ENCODE measurements at places on chromosomes 7 and 10. TPM values are rescaled to one million over a fixed set of nuclear protein-coding genes. Genes with fewer than 3 reads are reported as not detected.

CHN2 gene
- 3.2 TPM for polyA plus RNA-seq

GPR15LG gene
- not detected for polyA plus RNA-seq

CLRN3 gene
- not detected for polyA plus RNA-seq

PHTF2 gene
- 35.5 TPM for polyA plus RNA-seq

FAM241B gene
- polyA plus RNA-seq, result 8.9 TPM

CACNB2 gene
- polyA plus RNA-seq, result 12.7 TPM

GGCT gene
- polyA plus RNA-seq, result 73.1 TPM

TMEM213 gene
- 0.64 TPM for polyA plus RNA-seq

NODAL gene
- polyA plus RNA-seq, result 0.67 TPM

PRLHR gene
- polyA plus RNA-seq, result not detected

IFIT3 gene
- 17.1 TPM for polyA plus RNA-seq

IFIT1 gene
- 23.3 TPM for polyA plus RNA-seq

FAM221A gene
- polyA plus RNA-seq, result 13.5 TPM

KLF14 gene
- 0.16 TPM for polyA plus RNA-seq

GRK5 gene
- 52.2 TPM for polyA plus RNA-seq

SPDYE5 gene
- 6.2 TPM for polyA plus RNA-seq

CFAP46 gene
- 3.8 TPM for polyA plus RNA-seq

LRGUK gene
- polyA plus RNA-seq, result 1.9 TPM

MACC1 gene
- 8.9 TPM for polyA plus RNA-seq

CDHR3 gene
- 30.4 TPM for polyA plus RNA-seq

COL13A1 gene
- polyA plus RNA-seq, result 55.5 TPM

AKR1C8 gene
- polyA plus RNA-seq, result not detected

NKX1-2 gene
- not detected for polyA plus RNA-seq

ADGRA1 gene
- 0.08 TPM for polyA plus RNA-seq

LIPF gene
- not detected for polyA plus RNA-seq

LHFPL3 gene
- polyA plus RNA-seq, result 2.9 TPM

SRGN gene
- 37.5 TPM for polyA plus RNA-seq

RET gene
- polyA plus RNA-seq, result 1.9 TPM

SRPK2 gene
- 60.8 TPM for polyA plus RNA-seq

TRIM50 gene
- polyA plus RNA-seq, result 0.19 TPM

UTF1 gene
- polyA plus RNA-seq, result not detected

DNAJB9 gene
- polyA plus RNA-seq, result 32.2 TPM

EEPD1 gene
- 13.8 TPM for polyA plus RNA-seq

SGMS1 gene
- 59.9 TPM for polyA plus RNA-seq

EGFR gene
- polyA plus RNA-seq, result 46.3 TPM

EVX1 gene
- not detected for polyA plus RNA-seq

TMEM273 gene
- 6.3 TPM for polyA plus RNA-seq

EN2 gene
- not detected for polyA plus RNA-seq

LRRD1 gene
- polyA plus RNA-seq, result 0.55 TPM

NYAP1 gene
- 3.0 TPM for polyA plus RNA-seq

HHEX gene
- polyA plus RNA-seq, result 37.5 TPM

BHLHA15 gene
- 0.76 TPM for polyA plus RNA-seq

CRHR2 gene
- 0.28 TPM for polyA plus RNA-seq

CALHM1 gene
- polyA plus RNA-seq, result 0.06 TPM

PKD2L1 gene
- polyA plus RNA-seq, result 0.26 TPM

HELLS gene
- polyA plus RNA-seq, result 43.9 TPM

ZNF503 gene
- polyA plus RNA-seq, result 37.1 TPM

PRPS1L1 gene
- not detected for polyA plus RNA-seq

FEZF1 gene
- not detected for polyA plus RNA-seq

NME8 gene
- 0.35 TPM for polyA plus RNA-seq

TWIST1 gene
- polyA plus RNA-seq, result 0.31 TPM

KNDC1 gene
- polyA plus RNA-seq, result 4.9 TPM

IKZF1 gene
- polyA plus RNA-seq, result 2.2 TPM

STEAP4 gene
- polyA plus RNA-seq, result 10.9 TPM

PITRM1 gene
- polyA plus RNA-seq, result 83.2 TPM

ZNF488 gene
- polyA plus RNA-seq, result 2.2 TPM
